Caki2 (cell line): ENCODE measurements at places on chromosomes 2 and 18. TPM values are rescaled to one million over a fixed set of nuclear protein-coding genes. Genes with fewer than 3 reads are reported as not detected.
A peak's percentile ranks its signal among the peaks of the same experiment; 100 is the strongest.

DNA sequence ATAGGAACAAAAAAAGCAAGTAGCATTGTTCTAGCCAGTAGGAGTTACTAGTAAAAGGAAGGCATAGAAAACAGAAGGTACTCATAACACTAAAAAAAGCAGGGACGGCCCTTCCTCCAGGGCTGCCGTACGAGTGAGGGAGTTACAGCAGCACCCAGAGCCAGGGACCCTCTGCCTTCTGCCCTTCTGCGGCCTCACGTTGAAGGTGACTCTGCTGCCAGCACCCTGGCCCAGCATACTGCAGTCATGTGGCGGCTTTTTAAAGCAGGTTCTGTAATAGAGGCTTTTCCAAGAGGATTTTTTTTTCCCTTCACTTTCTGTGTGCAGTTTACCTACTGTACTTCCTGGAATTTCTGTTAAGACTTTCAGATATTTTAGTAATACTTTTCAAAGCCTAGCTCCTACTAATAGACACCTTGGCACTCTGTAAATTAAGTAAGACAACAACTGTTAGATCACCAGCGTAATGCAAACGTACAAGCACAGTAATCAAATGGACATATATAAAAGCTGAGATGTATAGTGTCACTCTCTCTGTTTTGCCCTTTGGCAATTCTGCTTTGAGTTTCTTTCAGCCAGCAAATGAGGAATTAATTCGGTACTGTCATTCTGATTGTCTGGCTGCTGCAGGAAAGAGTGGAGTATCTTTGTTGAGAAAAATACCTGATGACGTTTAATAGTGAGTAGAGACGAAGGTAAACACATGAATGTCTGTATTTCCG, 161.5 kb downstream of the PTGR3 start:
- DNase-seq: no peak

DNA sequence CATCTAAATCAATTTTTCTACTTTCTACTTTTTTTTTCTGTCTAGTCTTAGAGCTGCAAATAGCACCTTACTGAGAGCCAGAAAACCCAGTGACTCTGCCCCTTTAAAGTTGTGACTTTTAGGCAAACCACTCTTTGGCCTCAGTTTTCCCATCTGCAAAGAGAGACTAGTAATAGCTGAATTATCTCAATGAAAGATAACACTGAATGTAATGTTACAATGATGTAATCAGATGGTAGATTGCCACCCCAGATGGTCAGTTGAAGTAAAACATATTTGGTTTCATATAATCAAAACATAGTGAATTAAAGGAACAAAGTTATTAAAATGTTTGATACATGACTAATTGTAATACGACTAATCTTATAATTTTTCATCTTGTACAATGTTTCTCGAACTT, 5.0 kb upstream of the APCDD1 start:
- no peak for DNase-seq

GRCh38 chr2:72673279-72673678, 152.6 kb downstream of the EXOC6B start:
- peak; percentile 76 for DNase-seq

GRCh38 chr2:169509298-169509885, at the start of gene KLHL41:
Gene KLHL41, plus strand, starts transcription at chr2:169509702. Its CDS starts 77 bp downstream, at chr2:169509779.
- DNase-seq: no peak

DNA sequence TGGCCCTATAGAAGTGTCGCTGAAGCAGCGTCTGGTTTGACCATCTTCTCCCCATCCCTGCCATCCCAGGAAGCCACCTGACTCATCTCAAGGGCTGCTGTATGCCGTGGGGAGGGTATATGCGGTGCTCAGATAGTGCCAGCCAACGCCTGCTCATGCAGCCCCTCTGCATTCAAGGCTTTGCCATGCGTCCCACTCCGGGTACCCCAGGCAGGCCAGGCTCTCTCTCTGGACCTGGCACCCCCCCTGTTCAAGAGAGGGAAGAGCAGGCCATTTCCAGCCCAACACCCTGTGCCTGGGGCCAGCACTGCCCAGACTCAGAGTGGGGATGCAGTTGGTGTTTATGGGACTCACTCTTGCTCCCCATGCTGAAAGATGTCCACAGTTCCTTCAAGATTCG, 130.0 kb downstream of the GLI2 start:
- no peak for DNase-seq

DNA sequence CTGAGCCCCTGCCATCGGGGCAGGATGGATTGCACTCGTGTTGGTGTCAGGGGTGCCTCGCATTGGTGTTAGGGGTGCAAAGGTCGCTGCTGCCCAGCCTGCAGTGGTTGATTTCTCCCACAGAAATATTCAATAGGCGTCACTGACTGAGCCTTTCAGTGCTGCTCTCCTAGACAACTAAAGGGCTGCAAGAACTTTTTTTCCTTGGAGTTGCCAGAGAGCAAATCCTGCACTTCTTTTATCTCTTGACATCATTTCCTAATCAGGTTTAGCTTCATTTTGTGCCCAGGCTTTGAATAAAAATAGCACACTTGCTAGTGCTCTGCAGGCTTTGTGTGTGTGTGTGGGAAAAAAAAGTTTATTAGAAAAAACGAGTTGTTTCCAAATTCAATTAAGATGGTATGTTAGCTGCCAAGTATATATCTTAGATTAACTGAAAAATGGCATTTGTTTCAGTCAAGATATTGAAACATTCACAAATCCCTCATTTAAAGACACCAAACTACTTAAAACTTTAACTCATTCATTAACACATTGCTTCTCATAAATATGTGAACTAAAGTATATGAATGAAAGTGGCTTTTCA, 125.6 kb downstream of the SOCS6 start:
- DNase-seq: no peak

- no peak for DNase-seq
Observed at GRCh38 chr2:101860157-101860556, 131.6 kb upstream of the IL1R2 start.

- DNase-seq: peak; percentile 65
Observed at GRCh38 chr2:112482309-112483041, 519 bp downstream of the TTL start.

- DNase-seq: no peak
Observed at GRCh38 chr18:7414459-7414858, 152.7 kb upstream of the PTPRM start.

GRCh38 chr2:16189836-16190160, 249.4 kb downstream of the MYCN start:
- no peak for DNase-seq

DNA sequence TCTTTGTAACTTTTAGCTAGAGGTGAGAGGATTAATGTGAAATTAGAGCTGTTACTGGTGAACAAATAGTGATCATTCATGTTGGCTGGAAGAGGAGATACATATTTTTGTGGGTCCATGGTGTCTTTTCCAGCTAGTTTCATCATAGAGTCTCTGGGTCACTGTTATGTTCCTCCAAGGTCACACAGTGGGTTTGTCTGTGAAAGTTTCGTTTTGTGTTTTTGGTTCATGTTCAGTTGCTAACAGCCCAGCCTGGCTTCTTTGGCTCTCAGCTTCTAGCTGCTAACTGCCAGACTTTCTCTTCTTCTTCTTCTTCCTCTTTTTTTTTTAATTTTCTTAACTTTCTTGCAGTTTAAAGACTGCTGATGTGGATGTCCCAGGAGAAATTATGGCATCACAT, 480.0 kb upstream of the SYT4 start:
- no peak for DNase-seq

GRCh38 chr2:83595121-83595690, 863.9 kb downstream of the SUCLG1 start:
- DNase-seq: no peak

DNA sequence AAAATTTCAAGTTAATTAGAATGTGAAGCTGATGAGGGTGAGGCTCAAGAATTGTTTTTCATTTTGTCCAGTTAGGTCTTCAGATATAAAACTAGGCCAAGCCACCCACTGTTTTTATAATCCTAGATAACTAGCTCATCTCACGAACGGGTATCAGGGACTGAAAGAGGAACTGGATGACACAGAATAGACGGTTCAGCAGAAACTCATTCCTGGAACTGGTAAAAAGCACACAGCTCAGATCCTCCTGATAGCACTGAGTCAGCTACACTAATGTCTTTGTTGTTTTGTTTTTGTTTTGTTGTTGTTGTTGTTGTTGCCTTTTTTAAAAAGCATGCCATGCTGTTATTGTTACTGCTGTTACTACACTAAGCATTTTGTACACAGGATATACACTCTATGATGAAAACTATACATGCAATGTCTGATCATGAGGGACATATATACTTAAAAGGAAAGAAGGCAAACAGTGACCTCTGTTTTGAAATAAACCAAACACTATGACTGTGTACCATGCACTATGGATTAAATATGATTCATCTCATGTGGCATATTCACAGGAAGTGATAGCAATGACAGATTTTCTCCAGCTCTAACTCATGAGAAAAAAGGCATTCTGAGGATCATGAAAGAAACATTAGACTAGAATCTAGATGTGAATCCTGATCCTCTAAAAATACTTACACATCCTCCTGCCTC, 437.6 kb downstream of the NCKAP5 start:
- DNase-seq: no peak

DNA sequence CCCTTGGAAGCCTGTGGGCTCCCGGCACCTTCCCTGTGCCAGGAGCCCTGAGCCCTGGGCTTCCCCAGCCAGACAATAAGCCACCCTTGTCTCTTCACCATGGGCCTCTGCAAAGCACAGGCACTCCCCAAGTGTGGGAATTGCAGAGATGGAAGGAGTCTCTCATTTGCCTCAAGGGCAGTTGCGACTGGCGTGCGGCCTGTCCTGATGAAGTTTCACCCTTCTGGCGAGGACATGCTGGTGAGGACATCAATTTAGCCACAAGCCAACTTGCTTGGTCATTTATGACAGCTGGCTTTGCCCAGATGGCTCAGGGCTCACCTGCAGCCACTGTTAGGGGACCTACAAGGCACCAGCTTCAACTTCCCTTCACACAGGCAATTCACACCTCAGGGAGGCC, 180.2 kb downstream of the ANAPC1 start:
- DNase-seq: peak; percentile 16

DNA sequence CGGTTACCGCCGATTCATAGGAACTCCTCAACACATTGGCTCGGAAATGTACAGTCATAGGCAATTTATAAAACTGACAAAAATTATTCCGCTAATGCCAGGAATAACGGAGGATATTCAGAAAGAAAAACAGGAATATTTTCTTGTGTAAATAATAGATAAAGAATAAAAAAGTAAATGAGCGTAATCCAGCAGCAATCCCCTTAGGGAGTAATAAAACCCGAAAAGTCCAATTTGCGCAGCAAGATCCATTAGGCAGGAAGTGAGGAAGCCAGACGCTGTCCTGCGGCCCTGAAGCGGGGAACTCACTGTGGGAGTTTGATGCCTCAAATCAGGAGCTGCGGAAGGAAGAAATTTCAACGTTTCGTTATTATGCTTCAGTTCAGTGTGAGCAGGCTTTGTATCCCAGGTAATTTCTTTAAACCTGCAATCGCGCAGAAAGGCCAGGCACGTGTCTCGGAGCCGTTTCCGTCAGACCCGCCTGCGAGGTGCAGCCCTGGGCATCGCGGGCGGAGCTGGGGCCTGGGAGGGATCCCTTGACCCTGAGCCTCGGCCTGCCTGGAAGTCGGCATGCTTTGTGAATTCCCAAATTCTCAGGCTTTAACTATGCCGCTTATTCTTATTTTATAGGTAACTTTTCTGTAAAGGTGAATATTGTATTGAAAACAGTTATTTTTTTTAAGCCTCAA, 180.9 kb upstream of the ALKAL2 start:
- no peak for DNase-seq

GRCh38 chr2:107380912-107381311, 445.8 kb upstream of the RGPD4 start:
- no peak for DNase-seq

GRCh38 chr2:75462721-75463120, 98.0 kb downstream of the EVA1A start:
- no peak for DNase-seq

DNA sequence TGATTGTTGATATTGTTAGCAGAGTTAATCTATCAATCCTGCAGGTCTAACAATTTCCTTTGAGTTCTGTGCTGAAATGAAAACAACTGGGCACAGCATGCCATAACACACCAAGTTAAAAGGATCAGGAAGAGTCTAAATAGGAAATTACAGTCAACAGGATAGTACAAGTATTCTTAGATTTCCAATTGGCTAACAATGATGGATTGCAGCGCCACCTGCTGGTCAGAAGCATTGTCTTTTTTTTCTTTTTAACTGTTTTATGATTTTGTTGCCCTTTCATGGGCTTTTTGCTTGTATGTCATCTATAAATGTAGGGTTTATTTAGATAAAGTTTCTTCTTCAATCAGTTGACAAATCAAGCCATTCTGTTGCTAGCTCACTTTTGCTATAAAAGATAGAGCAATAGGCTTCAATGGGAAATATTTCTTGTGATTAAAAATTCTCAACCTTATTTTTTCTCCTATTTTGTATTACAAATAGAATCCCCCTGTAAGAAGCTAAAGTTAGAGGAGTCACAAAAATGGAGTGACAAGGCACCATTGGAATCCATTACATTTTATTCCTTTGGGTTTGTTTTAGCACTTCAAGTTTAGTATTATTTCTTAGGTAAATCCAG, 40.8 kb upstream of the RPRM start:
- peak; percentile 26 for DNase-seq

- DNase-seq: peak; percentile 26
Observed at GRCh38 chr2:181371782-181372645, 85.2 kb upstream of the ITGA4 start.

DNA sequence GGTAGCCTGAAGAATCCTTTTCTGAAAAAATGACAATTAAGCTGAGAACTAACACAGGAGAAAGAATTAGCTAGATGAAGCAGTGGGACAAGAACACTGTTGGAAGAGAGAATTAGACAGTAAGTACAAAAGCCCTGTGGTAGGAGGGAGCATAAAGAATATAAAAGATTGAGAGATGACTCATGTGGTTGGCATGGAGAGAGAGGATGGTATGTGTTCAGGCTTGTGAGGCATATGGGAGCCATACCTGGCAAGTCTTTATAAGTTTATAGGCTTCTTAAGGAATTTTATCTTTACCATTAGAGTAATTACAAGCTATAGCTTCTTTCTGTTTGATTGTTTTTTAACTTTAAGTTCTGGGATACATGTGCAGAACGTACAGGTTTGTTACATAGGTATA, 325.0 kb downstream of the ARL6IP6 start:
- no peak for DNase-seq

GRCh38 chr2:127194447-127194846, 25.7 kb downstream of the CYP27C1 start:
- DNase-seq: no peak

- DNase-seq: no peak
Observed at GRCh38 chr2:172399765-172400164, 27.6 kb upstream of the ITGA6 start.

The ANO7 gene
- 1.1 TPM in 1 of 2 replicates, not detected in the other for total RNA-seq

The NOP58 gene
- total RNA-seq: 34.1 and 50.4 TPM in 2 replicates

The NAT8 gene
- total RNA-seq: not detected in 2 replicates

The CGREF1 gene
- total RNA-seq: 7.1 and 10.3 TPM in 2 replicates

The IL37 gene
- total RNA-seq: not detected in 2 replicates

The SCN9A gene
- total RNA-seq: 0.95 and 2.2 TPM in 2 replicates

The CDH19 gene
- not detected in 2 replicates for total RNA-seq
